ENCODE measurements at places on chromosomes 2 and 18. TPM values are rescaled to one million over a fixed set of nuclear protein-coding genes. Genes with fewer than 3 reads are reported as not detected.

The PFN4 gene
- total RNA-seq: not detected

The CDH2 gene
- total RNA-seq: not detected

The CDH19 gene
- total RNA-seq: not detected

The SP140 gene
- 108 TPM for total RNA-seq

The ASIC4 gene
- total RNA-seq: not detected

The FMNL2 gene
- 0.58 TPM for total RNA-seq

The AQP12B gene
- total RNA-seq: not detected

DNA sequence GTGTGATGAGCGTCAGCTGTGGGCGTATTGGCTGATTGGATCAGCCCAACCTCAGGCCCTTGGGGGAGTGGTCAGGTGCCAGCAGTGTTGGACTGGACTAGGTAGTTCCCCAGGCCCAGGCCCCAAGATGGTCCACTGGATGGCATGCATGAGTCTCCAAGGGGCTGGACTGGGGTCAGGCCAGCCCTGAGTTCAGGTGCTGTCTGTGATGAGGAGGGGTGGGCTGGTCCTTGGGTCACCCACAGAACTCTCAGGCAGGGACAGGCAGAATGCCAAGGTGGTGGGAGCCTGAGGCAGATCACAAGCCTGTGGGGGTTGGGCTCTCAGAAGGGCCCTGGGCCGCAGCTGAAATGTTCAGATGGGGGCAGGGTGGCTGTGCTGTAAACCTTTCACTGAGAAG, 59.5 kb upstream of the THUMPD2 start:
- no peak overlapping the region for H3K4me3 ChIP-seq
- no peaks in the 10 kb centered on the region for H3K27me3 ChIP-seq
- H3K4me1 ChIP-seq: no peaks in the 10 kb centered on the region
- DNase-seq: no peak

- no peaks in the 10 kb centered on the region for H3K36me3 ChIP-seq
- no peak overlapping the region for H3K27ac ChIP-seq
- H3K27me3 ChIP-seq: no peaks in the 10 kb centered on the region
Measured at GRCh38 chr2:102191501-102191900, 4.7 kb downstream of the IL1RL2 start.

GRCh38 chr2:25552318-25552717, 121.1 kb downstream of the DTNB start:
- H3K4me1 ChIP-seq: no peaks in the 10 kb centered on the region
- no peak for DNase-seq

DNA sequence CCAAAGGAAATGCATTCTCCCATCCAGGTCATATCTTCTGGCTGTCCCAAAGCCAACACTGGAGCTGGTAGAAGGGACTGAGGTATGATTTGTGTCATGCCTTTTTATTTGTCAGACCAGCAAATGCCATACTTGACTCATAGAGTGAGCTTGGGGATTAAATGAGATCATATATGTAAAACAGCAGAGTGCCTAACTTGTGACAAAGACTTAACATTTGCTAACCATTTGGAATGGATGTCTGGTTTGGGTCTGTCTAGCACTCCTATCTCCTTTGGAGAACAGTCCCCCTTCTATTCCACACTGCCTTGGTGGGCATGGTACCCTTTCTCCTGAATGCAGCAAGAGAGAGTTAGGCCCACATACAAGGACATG, 128.5 kb upstream of the LGALSL start:
- no peak for DNase-seq
- H3K27me3 ChIP-seq: no peaks in the 10 kb centered on the region
- no peak overlapping the region for H3K27ac ChIP-seq

DNA sequence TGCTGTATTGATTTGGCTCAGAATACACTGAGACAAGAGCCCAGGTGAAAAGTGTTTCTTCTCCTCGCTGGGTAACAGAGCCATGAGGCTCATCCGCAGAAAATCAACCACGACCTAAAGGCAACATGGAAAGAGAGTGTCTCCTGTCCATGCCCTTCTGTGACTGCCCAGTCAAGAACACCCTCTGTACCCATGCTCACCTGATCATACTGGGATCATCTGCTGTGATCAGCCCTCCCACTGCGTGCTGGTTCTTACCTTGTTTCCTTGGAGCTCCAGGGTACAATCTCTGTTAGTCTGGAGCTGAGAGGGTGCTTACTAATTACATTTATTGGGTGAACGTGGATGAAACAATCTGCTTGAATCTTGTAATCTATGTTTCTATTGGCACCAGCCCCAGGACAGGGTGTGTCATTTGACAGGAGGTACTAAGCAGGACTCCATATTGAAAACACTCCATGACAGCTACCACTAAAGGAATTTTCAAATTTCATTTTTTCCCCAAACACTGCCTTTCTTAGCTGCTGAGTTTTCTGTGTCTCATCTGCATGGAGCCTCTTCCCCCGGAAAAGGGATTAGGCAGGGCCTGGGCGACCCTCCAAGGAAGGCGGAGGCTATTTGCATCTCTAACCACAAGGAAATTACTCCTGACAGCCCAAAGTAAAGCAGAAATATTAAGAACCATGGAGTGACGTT, 39.7 kb upstream of the GRP start:
- H3K27me3 ChIP-seq: no peaks in the 10 kb centered on the region
- no peaks in the 10 kb centered on the region for H3K36me3 ChIP-seq
- DNase-seq: no peak
- no peak overlapping the region for H3K27ac ChIP-seq
- no peaks in the 10 kb centered on the region for H3K4me1 ChIP-seq
- H3K4me3 ChIP-seq: no peak overlapping the region

- no peaks in the 10 kb centered on the region for H3K36me3 ChIP-seq
- H3K4me1 ChIP-seq: no peaks in the 10 kb centered on the region
- H3K27me3 ChIP-seq: no peaks in the 10 kb centered on the region
- no peak overlapping the region for H3K27ac ChIP-seq
- H3K4me3 ChIP-seq: no peak overlapping the region
Measured at GRCh38 chr2:66164470-66164869, 270.5 kb upstream of the MEIS1 start.

GRCh38 chr2:201761101-201761500, 19.6 kb downstream of the ALS2 start:
- H3K27ac ChIP-seq: no peak overlapping the region
- H3K4me3 ChIP-seq: no peak overlapping the region
- no peaks in the 10 kb centered on the region for H3K27me3 ChIP-seq
- no peak for DNase-seq
- no peaks in the 10 kb centered on the region for H3K4me1 ChIP-seq
- H3K36me3 ChIP-seq: no peaks in the 10 kb centered on the region

DNA sequence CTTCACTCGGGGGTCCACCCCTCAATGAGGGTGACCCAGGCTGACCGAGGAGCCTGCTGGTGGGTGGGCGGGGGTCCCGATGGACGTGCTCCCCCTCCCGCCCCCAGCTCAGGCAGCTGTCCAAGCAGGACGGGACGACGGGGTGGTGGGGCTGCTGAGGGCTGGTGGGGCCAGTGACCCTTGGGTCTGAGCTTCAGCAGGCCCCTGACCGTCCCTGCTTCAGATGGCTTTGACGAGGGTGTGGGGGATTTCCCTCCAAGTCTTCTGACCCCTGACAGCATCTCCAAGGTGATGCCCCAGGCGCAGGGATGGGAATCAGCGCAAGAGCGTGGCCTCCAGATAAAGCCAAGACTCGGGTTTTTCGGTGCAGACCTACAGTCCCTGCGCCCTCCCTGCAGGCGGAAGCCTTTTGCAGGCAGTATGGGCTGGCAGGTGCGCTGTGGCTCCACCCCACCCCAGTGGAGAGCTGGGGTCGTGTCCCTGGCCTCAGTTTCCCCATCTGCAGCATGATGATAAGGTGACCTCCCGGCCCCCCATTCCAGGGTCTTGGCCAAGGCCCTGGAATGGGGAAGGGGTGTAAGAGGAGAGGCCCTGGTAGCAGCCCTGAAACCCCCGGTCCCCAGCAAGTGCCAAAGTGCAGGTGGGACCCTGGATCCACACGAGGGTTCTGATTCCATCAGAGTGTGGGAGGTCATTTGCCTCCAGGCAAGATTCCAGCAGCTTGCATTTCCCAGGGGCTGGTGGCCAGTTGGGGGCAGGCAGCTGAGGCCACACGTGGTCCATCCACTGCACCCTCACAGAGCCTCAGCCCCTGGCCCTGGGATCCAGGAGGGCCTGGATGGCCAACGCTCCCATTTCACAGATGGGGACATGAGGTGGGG, 8.7 kb downstream of the CROCC2 start:
- DNase-seq: no peak
- H3K4me1 ChIP-seq: no peaks in the 10 kb centered on the region
- H3K27me3 ChIP-seq: no peaks in the 10 kb centered on the region
- no peak overlapping the region for H3K4me3 ChIP-seq

DNA sequence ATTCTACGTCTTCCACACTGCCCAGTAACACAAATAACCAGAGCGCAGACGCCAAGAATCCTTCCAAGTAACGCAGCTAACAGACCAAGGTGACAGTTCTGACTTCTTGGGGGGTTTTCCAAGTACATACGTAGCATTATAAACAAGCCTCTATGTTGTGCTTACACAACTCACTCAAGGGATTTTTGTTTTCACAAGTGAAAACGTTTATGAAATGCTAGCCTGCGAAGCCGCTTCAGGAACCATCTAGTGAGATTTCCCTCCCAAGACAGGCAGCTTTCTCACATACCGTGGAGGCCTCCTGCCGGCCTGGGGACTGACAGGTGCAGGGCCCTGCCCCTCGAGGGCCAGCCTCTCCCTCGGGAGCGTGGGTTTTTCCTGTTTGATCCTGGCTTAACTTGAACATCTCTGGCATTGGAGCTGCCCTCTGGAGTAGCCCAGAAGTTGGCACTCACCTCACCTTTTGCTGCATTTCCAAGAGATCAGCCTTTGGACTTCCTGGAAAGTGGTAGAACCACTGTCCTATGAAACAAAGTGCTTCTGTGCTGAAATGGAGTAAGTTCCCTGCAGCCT, 151.1 kb downstream of the MBP start:
- no peak overlapping the region for H3K4me3 ChIP-seq
- H3K27ac ChIP-seq: no peak overlapping the region

- no peak overlapping the region for H3K27ac ChIP-seq
- H3K27me3 ChIP-seq: no peaks in the 10 kb centered on the region
- no peaks in the 10 kb centered on the region for H3K4me1 ChIP-seq
- no peaks in the 10 kb centered on the region for H3K36me3 ChIP-seq
- DNase-seq: no peak
Measured at GRCh38 chr2:48583961-48584360, 33.7 kb upstream of the GTF2A1L start.

DNA sequence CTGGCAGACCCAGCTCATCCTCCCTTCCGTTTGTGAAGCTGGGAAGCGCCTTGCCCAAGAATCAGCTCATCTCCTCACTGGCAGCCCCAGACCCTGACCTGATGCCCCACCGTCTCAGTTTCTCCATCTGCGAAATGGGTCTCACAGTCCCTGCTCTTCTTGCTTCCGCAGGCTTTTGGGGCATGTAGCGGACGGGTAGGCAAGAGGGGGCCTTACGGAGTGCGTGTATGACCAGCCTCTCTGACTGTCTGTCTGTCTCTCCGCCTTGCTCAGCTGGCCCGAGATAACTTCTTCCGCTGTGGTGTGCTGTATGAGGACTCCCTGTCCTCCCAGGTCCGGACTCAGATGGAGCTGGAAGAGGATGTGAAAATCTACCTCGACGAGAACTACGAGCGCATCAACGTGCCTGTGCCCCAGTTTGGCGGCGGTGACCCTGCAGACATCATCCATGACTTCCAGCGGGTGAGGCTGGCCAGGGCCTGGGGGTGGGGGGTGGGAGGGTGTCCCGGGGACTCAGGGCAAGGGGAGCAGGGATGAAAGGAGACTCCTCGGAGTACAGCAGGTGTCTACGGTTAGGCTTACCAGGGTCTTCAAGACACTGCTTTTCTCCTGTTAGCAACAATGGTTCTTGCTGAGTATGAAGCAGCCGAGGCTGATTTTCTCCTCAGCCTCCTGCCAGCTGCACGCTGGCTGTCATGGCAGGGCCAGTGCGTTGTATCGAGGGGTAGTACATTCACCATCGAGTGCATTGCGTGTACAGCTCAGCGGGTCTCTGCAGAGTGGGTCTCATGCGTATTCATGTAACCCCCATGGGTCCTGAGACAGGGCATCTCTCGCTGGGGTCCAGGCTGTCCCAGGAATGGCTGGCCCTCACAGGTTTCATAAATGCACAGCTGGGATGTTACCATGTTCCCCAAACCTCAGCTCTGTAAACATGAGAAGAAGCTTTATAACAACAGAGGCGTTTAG, 10.9 kb downstream of the ITM2C start:
- DNase-seq: no peak
- H3K27ac ChIP-seq: no peak overlapping the region
- H3K27me3 ChIP-seq: no peaks in the 10 kb centered on the region
- no peak overlapping the region for H3K4me3 ChIP-seq

All from CD8-positive, alpha-beta memory T cell (primary cell).